ENCODE measurements at places on chromosomes 16 and 17.

GRCh38 chr16:25081702-25082101, 29.8 kb upstream of the LCMT1 start:
- H3K27ac ChIP-seq: no peak overlapping the region
- DNase-seq: no peak
- no peaks in the 10 kb centered on the region for H3K36me3 ChIP-seq
- no peaks in the 10 kb centered on the region for H3K4me1 ChIP-seq
- no peaks in the 10 kb centered on the region for H3K27me3 ChIP-seq

GRCh38 chr17:19243838-19244237, 6.7 kb downstream of the EPN2 start:
- DNase-seq: no peak
- no peaks in the 10 kb centered on the region for H3K27me3 ChIP-seq
- no peaks in the 10 kb centered on the region for H3K36me3 ChIP-seq
- no peak overlapping the region for H3K4me3 ChIP-seq

DNA sequence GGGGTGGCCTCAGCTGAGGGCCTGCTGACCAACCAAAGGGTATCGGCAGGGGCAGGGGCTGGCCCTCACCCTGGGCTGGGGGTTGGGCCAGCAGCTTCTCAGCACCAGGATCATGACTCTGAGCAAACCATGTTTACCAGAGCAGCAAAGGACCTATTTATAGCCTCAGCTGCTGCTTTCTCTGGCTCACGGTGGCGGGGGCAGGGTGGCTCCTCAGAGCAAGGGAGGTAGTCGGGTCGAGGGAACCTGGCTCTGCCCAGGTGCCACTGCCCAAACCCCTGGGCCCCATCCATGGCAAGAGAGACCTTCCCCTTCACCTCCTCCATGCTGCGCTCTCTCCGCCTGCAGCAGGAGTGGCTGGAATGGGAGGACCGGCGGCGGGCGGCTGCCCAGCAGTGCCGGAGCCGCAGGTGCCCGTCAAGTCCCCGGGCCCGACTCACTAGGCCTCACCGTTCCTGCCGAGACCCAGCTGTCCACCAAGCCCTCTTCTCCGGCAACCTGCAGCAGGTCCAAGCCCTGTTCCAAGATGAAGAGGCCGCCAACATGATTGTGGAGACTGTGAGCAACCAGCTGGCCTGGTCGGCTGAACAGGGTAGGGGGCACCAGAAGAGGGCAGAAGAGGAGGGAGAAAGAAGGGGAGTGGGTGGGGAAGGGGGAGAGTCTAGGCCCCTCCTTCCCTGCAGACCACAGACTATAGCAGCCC, at the start of gene ASB16:
Gene ASB16 (plus strand): TSS at position 206 of the 703 bp plus-strand sequence. CDS start 86 bp downstream, at position 292.
- peak within 1 kb of the TSS; percentile 65 for H3K27ac ChIP-seq
- DNase-seq: no peak
- H3K4me3 ChIP-seq: no peak within 1 kb of the TSS
- no peaks in the 10 kb centered on the region for H3K27me3 ChIP-seq
- peaks cover 8% of the 10 kb centered on the region for H3K4me1 ChIP-seq

- no peak overlapping the region for H3K27ac ChIP-seq
- no peaks in the 10 kb centered on the region for H3K4me1 ChIP-seq
- H3K27me3 ChIP-seq: no peaks in the 10 kb centered on the region
- no peak overlapping the region for H3K4me3 ChIP-seq
Measured at GRCh38 chr16:5820472-5820871, 722.9 kb upstream of the EEF2KMT start.

GRCh38 chr17:40915721-40916256, 21.7 kb downstream of the KRT23 start:
- H3K27ac ChIP-seq: no peak overlapping the region
- no peak overlapping the region for H3K4me3 ChIP-seq
- no peak for DNase-seq
- no peaks in the 10 kb centered on the region for H3K4me1 ChIP-seq
- peaks cover 23% of the 10 kb centered on the region for H3K27me3 ChIP-seq

DNA sequence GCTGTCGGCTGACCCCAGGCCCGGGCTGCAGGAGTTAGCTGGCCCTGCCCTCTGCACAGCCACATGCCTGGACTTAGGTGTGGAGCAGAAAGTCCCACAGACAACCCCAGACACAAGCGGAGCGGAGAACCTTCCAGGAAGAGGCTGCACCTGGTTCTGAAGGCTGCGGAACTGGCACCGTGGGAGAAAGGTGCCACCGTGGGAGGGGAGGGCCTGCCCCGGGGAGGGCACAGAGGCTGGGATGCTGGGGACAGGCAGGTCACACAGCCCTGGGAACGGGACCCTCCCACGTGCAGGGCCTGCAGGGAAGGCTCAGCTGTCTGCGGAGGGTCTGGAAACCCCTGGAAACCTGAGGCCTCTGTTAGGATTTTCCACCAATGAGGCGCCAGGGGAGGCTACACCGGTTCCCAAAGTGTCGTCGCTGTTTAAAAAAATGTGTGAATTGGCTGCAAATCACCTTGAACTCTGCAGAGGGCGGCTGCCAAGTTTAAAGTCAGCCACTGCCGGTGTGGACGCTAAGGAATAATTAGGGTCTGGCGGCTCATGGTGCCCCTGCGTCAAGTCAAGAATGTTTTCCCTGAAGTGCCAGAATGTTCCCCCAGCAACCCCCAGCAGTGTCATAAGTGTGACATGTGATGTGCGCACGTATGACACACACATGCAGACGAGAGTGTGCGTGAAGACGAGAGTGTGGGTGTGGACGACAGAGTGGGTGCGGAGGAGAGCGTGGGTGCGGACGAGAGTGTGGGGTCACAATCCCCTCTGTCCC, 50.9 kb upstream of the PABPN1L start:
- no peaks in the 10 kb centered on the region for H3K4me1 ChIP-seq
- H3K27me3 ChIP-seq: peaks cover 6% of the 10 kb centered on the region
- H3K4me3 ChIP-seq: no peak overlapping the region
- no peak for DNase-seq
- no peak overlapping the region for H3K27ac ChIP-seq

GRCh38 chr17:65074778-65075250, 18.3 kb upstream of the GNA13 start:
- no peak for DNase-seq
- no peak overlapping the region for H3K4me3 ChIP-seq
- H3K4me1 ChIP-seq: no peaks in the 10 kb centered on the region
- no peak overlapping the region for H3K27ac ChIP-seq

DNA sequence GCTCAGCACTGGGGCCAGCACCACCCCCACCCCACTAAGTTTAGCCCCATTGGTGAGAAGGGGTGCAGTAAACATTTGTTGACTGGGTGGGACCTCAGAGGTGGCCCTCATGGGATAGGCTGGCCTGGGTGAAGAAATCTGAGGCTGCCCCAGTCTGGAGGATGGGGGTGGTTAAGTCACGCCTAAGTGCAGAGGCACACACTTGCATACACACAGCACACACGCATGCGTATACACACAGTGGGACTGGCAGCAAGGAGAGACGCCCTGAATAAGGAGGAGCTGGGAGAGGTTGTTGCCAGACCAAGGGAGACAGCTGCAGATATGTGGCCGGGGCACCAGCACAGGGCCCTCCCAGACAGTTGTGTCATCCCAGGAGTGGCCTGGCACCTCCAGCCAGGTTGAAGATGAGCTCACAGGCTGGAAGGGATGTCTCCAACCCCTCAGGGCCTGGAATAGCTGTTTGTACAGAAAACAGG, 3.0 kb upstream of the BCAR1 start:
- H3K4me1 ChIP-seq: peaks cover 10% of the 10 kb centered on the region
- no peak overlapping the region for H3K4me3 ChIP-seq
- no peak overlapping the region for H3K27ac ChIP-seq
- DNase-seq: no peak
- H3K36me3 ChIP-seq: no peaks in the 10 kb centered on the region
- peaks cover 82% of the 10 kb centered on the region for H3K27me3 ChIP-seq

DNA sequence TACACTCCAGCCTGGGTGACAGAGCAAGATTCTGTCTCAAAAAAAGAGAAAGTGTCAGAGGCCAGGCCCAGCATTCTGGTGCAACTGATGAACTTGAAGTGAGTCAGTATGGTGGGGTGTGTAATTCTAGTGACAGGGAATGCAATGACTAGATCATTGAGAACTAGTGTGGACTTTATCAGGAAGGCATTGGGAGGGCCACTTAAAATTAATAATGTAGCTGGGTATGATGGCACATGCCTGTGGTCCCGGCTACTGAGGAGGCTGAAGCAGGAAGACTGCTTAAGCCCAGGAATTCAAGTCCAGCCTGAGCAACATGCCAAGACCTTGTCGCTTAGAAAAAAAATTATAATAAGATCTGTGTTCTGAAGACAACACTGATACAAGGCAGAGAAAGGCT, 90.8 kb downstream of the STX8 start:
- H3K27ac ChIP-seq: peak overlapping the region; percentile 55
- peaks cover 4% of the 10 kb centered on the region for H3K4me1 ChIP-seq
- H3K4me3 ChIP-seq: no peak overlapping the region
- DNase-seq: no peak
- H3K27me3 ChIP-seq: no peaks in the 10 kb centered on the region

DNA sequence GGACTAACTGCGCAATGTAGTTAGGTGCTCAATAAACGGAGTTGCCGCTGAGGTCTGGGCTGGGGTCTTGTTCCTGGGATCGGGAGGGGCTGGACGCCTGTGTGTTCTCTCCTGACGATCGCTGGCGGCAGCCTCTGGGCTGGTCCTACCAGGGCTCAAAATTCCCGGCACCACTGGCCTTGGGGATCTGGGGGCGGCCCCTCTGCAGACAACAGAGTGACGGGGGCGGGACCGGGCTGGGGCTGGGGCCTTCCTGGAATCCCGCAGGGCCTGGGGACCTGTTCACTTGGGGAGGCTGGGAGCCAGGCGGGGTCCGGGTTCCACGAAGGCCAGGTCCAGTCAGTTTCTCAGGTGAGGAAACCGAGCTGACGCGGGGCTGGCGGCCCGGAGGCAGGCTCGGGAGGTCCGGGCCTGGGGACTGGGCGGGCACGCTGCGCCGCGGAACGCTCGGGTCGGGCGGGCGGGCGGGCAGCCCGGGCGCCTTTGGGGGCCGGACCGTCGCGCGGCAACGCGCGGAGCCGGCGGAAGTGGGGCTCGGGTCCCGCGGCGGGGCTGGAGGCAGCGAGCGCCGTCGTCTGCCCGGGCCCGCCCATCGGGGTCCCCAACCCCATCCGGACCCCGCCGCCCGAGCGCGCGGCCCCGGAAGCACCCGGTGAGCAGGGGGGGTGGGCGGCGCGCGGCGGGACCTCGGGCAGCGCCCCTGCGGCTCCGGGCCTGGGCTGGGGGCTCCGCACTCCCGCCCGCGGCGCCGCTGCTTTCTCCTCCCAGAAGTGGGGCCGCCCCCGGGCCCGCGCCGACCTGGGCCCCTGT, at the start of gene PIGQ:
Gene PIGQ (plus strand): TSS at position 524 of the 810 bp plus-strand sequence. CDS start 4,107 bp downstream, outside the sequence.
- peak; percentile 39 for DNase-seq
- H3K4me1 ChIP-seq: peaks cover 26% of the 10 kb centered on the region
- no peaks in the 10 kb centered on the region for H3K27me3 ChIP-seq
- peaks cover 23% of the 10 kb centered on the region for H3K36me3 ChIP-seq
- peak within 1 kb of the TSS; percentile 88 for H3K4me3 ChIP-seq

- H3K36me3 ChIP-seq: no peaks in the 10 kb centered on the region
- H3K4me1 ChIP-seq: peaks cover 51% of the 10 kb centered on the region
- no peaks in the 10 kb centered on the region for H3K27me3 ChIP-seq
- DNase-seq: no peak
- peak overlapping the region; percentile 91 for H3K27ac ChIP-seq
Measured at GRCh38 chr17:76193591-76193990, 46.7 kb downstream of the RNF157 start.

DNA sequence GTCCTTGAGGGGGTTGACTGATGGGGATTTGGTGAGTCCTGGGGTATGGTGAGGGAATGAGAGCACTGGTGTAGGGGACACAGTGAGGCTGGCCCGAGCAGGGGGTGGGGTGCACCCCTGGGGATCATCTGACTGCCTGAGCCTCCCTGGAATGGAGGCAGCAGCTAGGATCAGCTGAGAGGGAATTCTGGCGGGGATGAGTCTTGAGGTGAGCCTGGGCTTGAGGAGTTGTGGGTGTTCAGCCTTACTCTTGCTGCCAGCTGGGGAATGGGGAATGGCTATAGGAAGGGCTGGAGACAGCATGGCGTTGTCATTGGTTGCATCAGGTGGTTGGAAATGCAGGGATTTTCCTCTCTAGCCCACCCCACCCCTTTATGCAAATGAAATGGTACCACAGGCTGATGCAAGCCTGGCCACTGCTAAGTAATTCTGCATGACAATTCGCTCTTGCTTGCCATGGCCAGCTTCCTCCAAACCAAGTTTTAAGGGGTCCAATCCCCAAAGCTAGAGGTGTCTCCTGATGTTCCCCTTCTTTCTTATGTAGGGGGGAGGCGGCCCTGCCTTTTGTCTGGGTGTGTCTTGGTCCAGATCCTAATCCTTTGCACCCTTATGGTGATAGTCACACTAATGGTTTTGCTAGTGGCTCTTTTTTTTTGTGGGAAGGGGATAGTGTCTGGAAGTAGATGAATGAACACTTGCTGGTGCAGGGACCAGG, 7.5 kb downstream of the NFE2L1 start:
- peaks cover 36% of the 10 kb centered on the region for H3K36me3 ChIP-seq
- H3K4me3 ChIP-seq: no peak overlapping the region
- peaks cover 43% of the 10 kb centered on the region for H3K4me1 ChIP-seq
- H3K27me3 ChIP-seq: no peaks in the 10 kb centered on the region
- no peak for DNase-seq

DNA sequence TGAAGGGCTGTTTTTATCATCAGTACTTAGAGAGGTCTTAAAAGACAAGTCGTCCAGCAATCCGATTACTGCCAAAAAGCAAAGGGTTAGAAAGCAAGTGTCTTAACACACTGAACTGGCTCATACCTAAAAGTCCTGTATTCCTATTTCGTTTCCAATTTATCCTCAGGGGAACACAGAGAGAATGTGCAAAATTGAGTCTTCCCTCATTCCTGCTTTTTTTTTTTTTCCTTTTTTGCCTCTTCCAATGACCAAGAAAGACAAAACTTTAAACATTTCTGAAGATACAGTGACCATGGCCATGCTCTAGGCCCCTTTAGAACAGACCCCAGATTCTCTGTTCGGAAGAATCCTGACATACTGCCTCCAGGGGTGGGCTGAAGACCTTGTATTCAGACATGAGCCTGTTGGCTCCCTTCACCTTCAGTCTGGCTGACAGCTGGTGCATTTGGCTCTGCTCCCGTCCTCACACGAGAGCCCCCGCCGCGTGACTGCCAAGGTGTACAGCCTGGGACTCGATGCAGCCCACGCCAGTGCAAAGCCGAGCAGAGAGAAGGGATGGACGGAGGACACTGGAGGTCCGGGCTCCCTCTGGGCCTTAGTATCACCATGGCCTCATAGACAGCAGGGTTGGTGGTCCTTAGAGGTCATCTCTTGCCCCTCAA, 47.0 kb downstream of the COTL1 start:
- H3K4me1 ChIP-seq: peaks cover 14% of the 10 kb centered on the region
- H3K36me3 ChIP-seq: peaks cover 38% of the 10 kb centered on the region
- H3K4me3 ChIP-seq: no peak overlapping the region
- no peak overlapping the region for H3K27ac ChIP-seq
- no peaks in the 10 kb centered on the region for H3K27me3 ChIP-seq

- DNase-seq: no peak
- H3K4me3 ChIP-seq: no peak overlapping the region
- no peaks in the 10 kb centered on the region for H3K4me1 ChIP-seq
Measured at GRCh38 chr17:66755101-66755943, 79.6 kb upstream of the CACNG5 start.

- H3K27me3 ChIP-seq: no peaks in the 10 kb centered on the region
- no peak for DNase-seq
- no peak overlapping the region for H3K27ac ChIP-seq
- no peak overlapping the region for H3K4me3 ChIP-seq
Measured at GRCh38 chr16:69120096-69120664, 12.2 kb downstream of the CHTF8 start.

GRCh38 chr16:2095315-2095853, 40.3 kb downstream of the PKD1 start:
- peaks cover 5% of the 10 kb centered on the region for H3K36me3 ChIP-seq
- H3K4me3 ChIP-seq: no peak overlapping the region
- H3K27me3 ChIP-seq: no peaks in the 10 kb centered on the region
- no peaks in the 10 kb centered on the region for H3K4me1 ChIP-seq

All from effector memory CD8-positive, alpha-beta T cell (primary cell).